Lower lobe of right lung (tissue), 2 donors: ENCODE measurements at places on chromosomes 6 and 20. TPM values are rescaled to one million over a fixed set of nuclear protein-coding genes. Genes with fewer than 3 reads are reported as not detected.

GRCh38 chr6:153102605-153103318 lies 28.3 kb downstream of the RGS17 start:
- H3K27me3 ChIP-seq, result no peaks in the 10 kb centered on the region
- no peak for DNase-seq
- H3K4me1 ChIP-seq, result no peaks in the 10 kb centered on the region
- no peak overlapping the region for H3K27ac ChIP-seq
- no peak overlapping the region for H3K4me3 ChIP-seq
- no peaks in the 10 kb centered on the region for H3K36me3 ChIP-seq

DNA sequence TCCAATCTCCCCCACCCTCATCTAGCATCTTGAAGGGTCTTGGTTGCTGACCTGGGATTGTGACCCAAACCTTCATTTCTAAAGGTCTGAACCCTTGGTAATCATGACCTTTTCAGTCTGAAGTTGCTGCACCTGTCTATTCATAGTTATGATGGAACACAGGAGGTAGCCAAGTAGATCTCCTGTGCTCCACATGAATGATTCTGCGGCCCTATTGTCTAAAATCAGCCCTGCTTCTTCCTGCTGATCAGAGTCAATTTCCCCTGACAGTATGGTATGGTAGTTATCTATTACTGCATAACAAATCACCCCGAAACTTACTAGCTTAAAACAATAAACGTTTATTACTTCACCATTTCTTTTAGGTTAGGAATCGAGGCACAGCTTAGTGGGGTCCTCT lies 9.0 kb downstream of the OR2B6 start:
- H3K27me3 ChIP-seq, result no peaks in the 10 kb centered on the region
- no peak overlapping the region for H3K4me3 ChIP-seq

GRCh38 chr6:159982731-159983506 lies 14.0 kb downstream of the IGF2R start:
- DNase-seq, result no peak
- H3K4me1 ChIP-seq, result peaks cover 94% of the 10 kb centered on the region
- peak overlapping the region; percentile 78 for H3K27ac ChIP-seq
- no peaks in the 10 kb centered on the region for H3K27me3 ChIP-seq
- no peak overlapping the region for H3K4me3 ChIP-seq

GRCh38 chr6:115909923-115910546 lies 150.7 kb downstream of the FRK start:
- no peak overlapping the region for H3K27ac ChIP-seq
- H3K36me3 ChIP-seq, result no peaks in the 10 kb centered on the region
- no peaks in the 10 kb centered on the region for H3K4me1 ChIP-seq
- H3K4me3 ChIP-seq, result no peak overlapping the region
- no peaks in the 10 kb centered on the region for H3K27me3 ChIP-seq

GRCh38 chr6:20755631-20756030 lies 221.4 kb downstream of the CDKAL1 start:
- no peak overlapping the region for H3K27ac ChIP-seq
- no peaks in the 10 kb centered on the region for H3K27me3 ChIP-seq
- DNase-seq, result no peak
- no peaks in the 10 kb centered on the region for H3K4me1 ChIP-seq
- no peaks in the 10 kb centered on the region for H3K36me3 ChIP-seq

- peaks cover 95% of the 10 kb centered on the region for H3K36me3 ChIP-seq
- peak; percentile 82 for DNase-seq
- H3K4me3 ChIP-seq, result no peak overlapping the region
- H3K27ac ChIP-seq, result no peak overlapping the region
- no peaks in the 10 kb centered on the region for H3K4me1 ChIP-seq
Measured at GRCh38 chr20:36808317-36809257, 35.0 kb upstream of the DSN1 start.

GRCh38 chr6:28982476-28983266 lies 22.4 kb downstream of the ZNF311 start:
- peak overlapping the region; percentile 63 for H3K27ac ChIP-seq
- no peak for DNase-seq
- peak overlapping the region; percentile 65 for H3K4me3 ChIP-seq
- no peaks in the 10 kb centered on the region for H3K36me3 ChIP-seq
- peaks cover 7% of the 10 kb centered on the region for H3K27me3 ChIP-seq

DNA sequence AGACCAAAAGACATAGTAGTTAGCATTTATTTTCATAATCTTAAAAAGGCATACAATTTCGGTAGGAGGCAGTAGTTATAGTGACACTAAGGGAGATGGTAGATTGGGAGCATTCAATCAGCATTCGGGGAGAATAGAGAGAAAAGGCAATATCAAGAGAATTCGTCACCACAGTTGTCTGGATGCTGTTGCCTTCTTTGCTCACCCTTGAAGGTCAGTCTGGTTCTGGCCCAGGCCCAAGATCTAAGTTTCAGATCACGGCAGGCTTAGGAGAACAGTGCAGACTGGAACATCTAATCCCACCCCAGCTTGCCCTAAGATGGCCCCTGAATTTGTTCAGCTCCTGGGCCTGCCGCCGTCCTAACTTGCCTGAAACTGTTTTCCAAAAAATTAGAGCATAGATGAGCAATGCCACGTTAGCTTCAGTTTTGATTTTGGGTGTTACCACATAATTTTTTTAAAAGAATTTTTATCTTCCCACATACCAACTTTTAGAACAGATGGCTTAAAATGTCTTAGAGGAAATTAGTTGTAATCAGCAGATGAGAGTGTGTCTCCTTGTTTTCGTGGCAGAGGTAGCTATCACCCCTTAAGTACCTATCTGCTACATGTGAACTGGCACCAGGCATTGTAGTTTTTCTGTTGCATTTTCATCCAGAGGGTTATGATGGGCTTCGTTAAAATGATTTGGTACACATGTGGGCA lies 8.3 kb upstream of the CEP85L start:
- no peaks in the 10 kb centered on the region for H3K27me3 ChIP-seq
- H3K27ac ChIP-seq, result no peak overlapping the region
- H3K4me3 ChIP-seq, result no peak overlapping the region

DNA sequence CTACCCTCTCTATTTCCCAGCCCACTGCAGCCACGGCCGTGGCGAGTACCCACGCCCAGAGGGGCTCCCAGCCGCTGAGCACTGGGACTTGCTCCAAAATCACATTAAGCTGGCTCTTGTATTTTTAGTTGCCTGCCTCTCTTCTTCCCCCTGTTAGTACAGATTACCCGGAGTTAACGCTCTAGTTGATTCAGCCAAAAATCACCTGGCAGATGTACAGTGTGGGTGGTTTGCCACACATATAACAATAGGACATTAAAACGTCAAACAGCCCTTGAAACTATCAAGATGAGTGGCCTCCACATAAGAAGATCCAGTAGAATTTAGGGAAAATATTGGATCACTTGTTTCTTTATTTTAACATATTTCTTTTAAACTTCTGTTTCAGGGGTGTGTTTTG lies 268.8 kb upstream of the PRDM1 start:
- no peaks in the 10 kb centered on the region for H3K27me3 ChIP-seq
- no peak overlapping the region for H3K27ac ChIP-seq
- no peaks in the 10 kb centered on the region for H3K4me1 ChIP-seq
- no peak overlapping the region for H3K4me3 ChIP-seq
- H3K36me3 ChIP-seq, result no peaks in the 10 kb centered on the region
- no peak for DNase-seq

GRCh38 chr6:115891750-115892149 lies 168.9 kb downstream of the FRK start:
- H3K36me3 ChIP-seq, result no peaks in the 10 kb centered on the region
- H3K4me1 ChIP-seq, result no peaks in the 10 kb centered on the region

DNA sequence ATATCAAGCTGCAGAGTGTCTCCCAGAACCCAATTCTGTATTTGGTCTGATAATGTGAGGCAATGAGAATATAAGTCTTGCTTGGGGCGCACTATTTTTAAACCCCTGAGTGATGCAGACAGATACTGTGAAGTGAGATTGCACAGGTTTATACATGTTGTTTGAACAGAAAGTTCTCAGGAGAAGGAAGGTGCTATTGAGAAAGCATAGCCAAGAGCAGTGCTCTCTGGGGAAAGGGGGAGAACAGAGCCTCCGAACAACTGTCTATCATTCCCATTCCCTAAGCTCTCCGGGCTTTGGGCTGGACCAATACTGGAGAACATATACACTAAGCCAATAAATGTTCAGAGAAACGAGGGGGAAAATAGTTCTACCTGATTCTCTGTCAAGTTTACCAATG lies 75.8 kb downstream of the PERP start:
- DNase-seq, result no peak
- H3K27me3 ChIP-seq, result no peaks in the 10 kb centered on the region
- H3K4me1 ChIP-seq, result no peaks in the 10 kb centered on the region
- no peak overlapping the region for H3K4me3 ChIP-seq

DNA sequence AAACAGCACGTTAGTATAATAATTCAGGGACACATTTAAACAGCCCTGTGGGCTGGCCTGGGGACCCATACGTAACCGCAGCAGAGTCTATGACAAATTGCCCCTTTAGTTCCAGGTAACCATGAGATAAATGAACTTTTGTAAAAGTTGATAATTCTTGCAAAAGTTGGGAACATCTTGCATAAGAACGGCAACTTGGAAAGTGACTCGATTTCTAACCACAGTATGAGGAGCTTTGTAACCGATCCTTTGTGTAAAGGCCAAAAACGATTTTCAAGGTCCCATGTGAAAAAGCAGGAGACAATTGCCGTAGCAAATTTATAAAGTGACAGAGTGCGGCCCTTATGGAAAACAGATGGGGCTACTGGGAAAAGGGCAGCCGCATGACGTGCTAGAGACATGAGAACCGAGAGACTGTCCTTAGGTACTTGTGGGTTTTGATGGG lies 81.6 kb downstream of the PSMG4 start:
- H3K27ac ChIP-seq, result peak overlapping the region; percentile 44
- no peak for DNase-seq
- no peaks in the 10 kb centered on the region for H3K27me3 ChIP-seq
- no peak overlapping the region for H3K4me3 ChIP-seq
- H3K36me3 ChIP-seq, result no peaks in the 10 kb centered on the region
- H3K4me1 ChIP-seq, result peaks cover 33% of the 10 kb centered on the region

GRCh38 chr6:133906050-133906449 lies 17.1 kb downstream of the TCF21 start:
- H3K27me3 ChIP-seq, result peaks cover 13% of the 10 kb centered on the region
- DNase-seq, result no peak
- no peak overlapping the region for H3K27ac ChIP-seq
- no peaks in the 10 kb centered on the region for H3K36me3 ChIP-seq

DNA sequence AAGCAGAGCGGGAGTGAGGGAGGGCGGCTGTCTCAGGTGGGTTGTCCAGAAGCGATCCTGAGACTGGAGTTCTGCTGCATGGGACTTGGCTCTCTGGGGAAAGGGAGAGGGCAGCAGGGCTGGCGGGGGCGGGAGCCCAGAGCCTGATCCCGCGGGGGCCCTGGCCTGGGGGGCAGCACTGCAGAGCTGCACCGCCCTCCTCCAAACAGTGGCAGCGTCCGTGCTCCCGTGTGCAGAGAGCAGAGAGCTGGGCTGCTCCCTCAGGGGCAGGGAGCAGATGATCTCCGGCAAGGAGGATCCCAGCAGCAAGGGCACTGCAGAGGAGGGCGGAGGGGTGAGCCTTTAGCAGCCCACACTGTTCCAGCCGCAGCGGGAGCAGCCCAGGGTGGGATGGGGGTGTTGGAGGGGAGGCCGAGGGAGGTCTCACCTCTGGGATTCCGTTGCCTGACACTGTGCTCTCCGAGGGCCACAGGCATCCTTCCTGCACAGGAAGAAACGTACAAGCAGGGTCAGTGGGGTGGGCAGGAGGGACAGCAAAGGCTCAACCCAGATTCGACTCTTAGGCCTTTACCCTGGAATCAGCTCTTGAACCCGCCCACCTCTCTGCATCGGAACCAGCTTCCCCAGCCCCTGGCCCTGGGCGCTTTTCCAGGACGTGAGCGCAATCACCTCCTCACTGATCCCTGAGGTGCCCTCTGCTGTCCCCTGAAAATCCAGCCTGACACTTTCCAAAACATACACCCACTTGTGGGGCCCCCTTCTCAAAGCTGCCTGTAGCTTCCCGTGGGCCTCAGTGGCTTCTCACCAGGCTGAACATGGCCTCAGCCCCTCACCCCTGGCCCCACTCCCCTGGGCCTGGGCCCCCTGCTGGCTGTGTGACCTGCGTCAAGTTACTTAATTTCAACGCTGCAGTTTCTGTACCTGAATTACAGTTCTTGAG lies 32.6 kb upstream of the ZBP1 start:
- no peak overlapping the region for H3K27ac ChIP-seq
- H3K4me3 ChIP-seq, result no peak overlapping the region

DNA sequence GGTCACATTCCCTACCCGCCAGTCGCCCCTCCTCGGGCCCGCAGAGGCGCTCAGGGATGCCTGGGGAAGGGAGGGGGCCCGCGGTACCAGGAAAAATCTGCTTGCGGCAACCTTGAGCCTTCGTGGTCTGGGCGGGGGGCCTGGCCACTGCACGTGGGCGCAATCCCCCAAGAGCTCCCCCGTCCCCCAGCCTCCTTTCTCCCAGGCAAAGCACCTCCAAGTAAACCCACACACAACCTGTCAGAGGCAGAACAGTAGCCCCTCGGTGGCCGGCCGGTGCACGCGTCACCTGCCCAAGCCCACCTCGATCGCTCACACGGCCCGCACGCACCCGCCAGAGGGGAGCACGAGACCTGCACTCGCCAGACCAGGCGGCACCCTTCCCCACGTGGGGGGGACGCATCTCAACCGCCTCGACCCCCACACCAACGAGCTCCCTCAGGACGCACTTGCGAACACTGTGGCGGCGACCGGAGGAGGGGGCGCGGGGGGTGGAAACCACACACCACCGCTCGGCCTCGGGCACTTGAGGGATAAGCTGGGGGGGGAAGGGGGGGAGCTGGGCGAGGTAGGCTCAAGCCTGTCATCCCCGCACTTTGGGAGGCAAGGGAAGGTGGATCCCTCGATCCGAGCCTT lies 1955.7 kb upstream of the DEFB115 start:
- H3K27ac ChIP-seq, result no peak overlapping the region
- DNase-seq, result no peak
- H3K27me3 ChIP-seq, result no peaks in the 10 kb centered on the region
- H3K4me1 ChIP-seq, result no peaks in the 10 kb centered on the region

DNA sequence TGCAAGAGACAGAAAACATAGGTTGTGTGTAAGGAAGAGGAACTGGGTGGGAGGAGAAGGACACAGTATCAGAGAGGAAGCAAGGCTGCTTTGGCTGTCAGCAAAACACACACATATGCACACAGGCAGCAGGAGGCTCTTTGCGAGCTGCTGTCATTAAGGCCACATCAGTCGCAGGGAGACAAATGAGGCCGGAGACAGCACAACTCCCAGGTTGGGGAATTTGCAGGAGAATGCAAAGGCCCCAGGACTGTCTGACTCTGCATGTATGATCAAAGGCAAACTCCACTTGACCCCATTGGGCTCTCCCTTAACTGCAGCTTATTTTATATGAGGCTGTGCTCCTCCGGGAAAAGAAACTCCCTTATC lies 35.3 kb downstream of the METTL24 start:
- DNase-seq, result no peak
- peaks cover 38% of the 10 kb centered on the region for H3K4me1 ChIP-seq
- H3K27me3 ChIP-seq, result no peaks in the 10 kb centered on the region
- H3K4me3 ChIP-seq, result no peak overlapping the region
- peak overlapping the region; percentile 12 for H3K27ac ChIP-seq

- H3K27ac ChIP-seq, result no peak overlapping the region
- no peaks in the 10 kb centered on the region for H3K36me3 ChIP-seq
- H3K4me3 ChIP-seq, result no peak overlapping the region
- H3K27me3 ChIP-seq, result no peaks in the 10 kb centered on the region
Measured at GRCh38 chr6:126268092-126268491, 71.8 kb upstream of the CENPW start.

CPNE1 gene
- 154 TPM for total RNA-seq

C6orf163 gene
- total RNA-seq, result 4.2 TPM

BPIFB4 gene
- not detected for total RNA-seq

CLIC5 gene
- 134 TPM for total RNA-seq

SRSF12 gene
- total RNA-seq, result not detected

ENPP4 gene
- total RNA-seq, result 33.2 TPM

WFDC8 gene
- total RNA-seq, result not detected

ZNF311 gene
- total RNA-seq, result 1.6 TPM

GCNT2 gene
- total RNA-seq, result 32.2 TPM

EYA2 gene
- total RNA-seq, result 3.5 TPM

CAPN11 gene
- total RNA-seq, result 0.27 TPM

SOX18 gene
- 48.3 TPM for total RNA-seq

FILIP1 gene
- total RNA-seq, result 17.4 TPM

C6orf118 gene
- 6.5 TPM for total RNA-seq

RAET1G gene
- total RNA-seq, result 0.83 TPM
